NCI-H345 (cell line): ENCODE measurements at places on chromosomes 1 and 21.
A peak's percentile ranks its signal among the peaks of the same experiment; 100 is the strongest.

- DNase-seq, result no peak
Observed at GRCh38 chr1:2018217-2019171, 651 bp upstream of the GABRD start.

GRCh38 chr1:30005972-30006619, 717.3 kb downstream of the MATN1 start:
- DNase-seq, result no peak

- DNase-seq, result no peak
Observed at GRCh38 chr1:184970691-184971161, 3.6 kb downstream of the NIBAN1 start.

- DNase-seq, result no peak
Observed at GRCh38 chr1:201140941-201141260, 13.4 kb downstream of the TMEM9 start.

- no peak for DNase-seq
Observed at GRCh38 chr1:6588128-6588892, 8.5 kb downstream of the ZBTB48 start.

DNA sequence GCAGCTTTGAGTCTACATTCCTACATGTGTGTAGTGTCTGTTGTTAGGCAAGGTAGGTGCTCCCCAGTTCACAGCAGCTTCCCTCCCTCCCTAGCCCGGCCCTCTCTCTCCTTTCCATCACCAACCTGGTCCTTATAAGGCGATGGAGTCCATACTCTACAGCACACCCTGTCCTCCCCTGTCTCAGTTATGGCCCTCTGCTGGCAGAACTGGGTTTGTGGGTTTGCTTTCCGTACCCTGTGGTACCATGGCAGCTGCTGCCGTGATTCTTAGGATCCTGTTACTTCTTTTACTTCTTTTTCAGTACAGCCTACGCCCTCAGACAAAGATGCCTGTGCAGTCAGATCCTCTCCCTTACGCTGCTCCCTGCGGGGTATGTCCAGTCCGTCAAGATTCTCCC, 31.7 kb downstream of the AK5 start:
- DNase-seq, result no peak

- DNase-seq, result no peak
Observed at GRCh38 chr21:35609263-35609662, 451.1 kb downstream of the SETD4 start.

DNA sequence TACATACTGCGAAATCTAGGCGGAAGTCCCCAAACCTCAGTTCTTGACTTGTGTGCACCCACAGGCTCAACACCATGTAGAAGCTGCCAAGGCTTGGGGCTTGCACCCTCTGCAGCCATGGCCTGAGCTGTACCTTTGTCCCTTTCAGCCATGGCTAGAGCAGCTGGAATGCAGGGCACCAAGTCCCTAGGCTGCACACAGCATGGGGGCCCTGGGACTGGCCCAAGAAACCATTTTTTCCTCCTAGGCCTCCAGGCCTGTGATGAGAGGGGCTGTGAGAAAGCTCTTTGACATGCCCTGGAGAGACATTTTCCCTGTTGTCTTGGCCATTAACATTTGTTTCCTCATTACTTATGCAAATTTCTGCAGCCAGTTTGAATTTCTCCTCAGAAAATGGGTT, 1.5 kb upstream of the PRSS38 start:
- DNase-seq, result no peak

DNA sequence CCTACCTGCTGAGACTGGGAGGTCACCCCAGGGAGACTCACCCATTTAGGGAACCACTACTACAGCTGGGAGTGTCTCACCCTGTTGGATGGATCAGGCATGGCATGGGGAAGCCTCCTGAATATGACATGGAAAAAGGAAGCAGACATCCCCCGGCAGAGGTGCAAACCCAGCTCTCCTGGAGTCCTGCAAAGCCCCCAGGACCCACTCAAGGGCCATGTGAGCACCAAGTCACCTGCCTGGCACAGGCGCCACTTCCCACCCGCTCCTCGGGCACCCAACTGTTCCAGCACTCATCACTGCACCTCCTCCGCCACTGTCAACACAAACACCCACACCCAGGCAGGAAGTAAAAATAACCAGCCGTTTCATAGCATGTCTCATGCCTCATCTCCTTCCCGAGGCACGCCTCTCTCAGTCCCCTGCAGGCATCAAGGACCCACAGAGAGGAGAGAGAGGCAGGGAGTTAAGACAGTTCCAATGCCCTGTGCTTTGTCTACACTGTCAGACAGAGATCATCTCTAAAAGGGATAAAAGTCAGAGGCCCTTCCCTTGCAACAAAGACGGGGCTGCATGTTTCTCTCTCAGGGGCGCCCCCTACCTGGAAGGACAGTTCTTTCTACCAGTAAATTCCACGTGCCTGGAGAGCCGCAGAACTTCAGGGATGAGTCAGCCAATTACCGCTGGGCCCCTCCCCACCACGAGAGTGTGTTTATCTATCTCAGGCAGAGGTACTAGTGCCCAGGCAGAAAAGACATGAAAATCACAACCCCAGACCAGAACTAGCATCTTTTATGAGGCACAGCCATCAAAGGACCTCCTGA, 150.1 kb upstream of the SOD1 start:
- peak; percentile 95 for DNase-seq

- peak; percentile 99 for DNase-seq
Observed at GRCh38 chr1:186082235-186082937, 292.7 kb downstream of the TPR start.

DNA sequence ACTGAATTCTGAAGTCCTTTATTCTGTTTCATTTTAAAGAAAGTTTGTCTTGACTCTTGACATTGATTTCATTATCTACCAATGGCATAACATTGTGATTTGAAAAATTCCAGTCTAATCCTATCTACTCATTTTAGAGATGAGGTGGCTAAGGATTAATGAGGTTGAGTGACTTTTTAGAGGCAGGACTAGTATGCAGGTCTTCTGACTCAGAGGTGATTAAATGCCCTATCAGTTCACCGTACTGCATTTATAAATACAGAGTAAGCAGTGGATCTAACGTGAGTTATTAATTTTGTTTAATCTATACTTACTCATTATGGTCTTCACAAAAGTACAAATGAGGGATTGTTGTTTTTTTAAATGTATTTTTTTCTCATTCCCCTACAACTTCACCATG, 277.6 kb downstream of the PTBP2 start:
- DNase-seq, result no peak

GRCh38 chr21:37558676-37559211, 192.2 kb downstream of the DYRK1A start:
- DNase-seq, result no peak

GRCh38 chr1:4060850-4061249, 160.8 kb upstream of the C1orf174 start:
- DNase-seq, result no peak

GRCh38 chr1:163035446-163036249, 33.5 kb upstream of the RGS4 start:
- peak; percentile 16 for DNase-seq

DNA sequence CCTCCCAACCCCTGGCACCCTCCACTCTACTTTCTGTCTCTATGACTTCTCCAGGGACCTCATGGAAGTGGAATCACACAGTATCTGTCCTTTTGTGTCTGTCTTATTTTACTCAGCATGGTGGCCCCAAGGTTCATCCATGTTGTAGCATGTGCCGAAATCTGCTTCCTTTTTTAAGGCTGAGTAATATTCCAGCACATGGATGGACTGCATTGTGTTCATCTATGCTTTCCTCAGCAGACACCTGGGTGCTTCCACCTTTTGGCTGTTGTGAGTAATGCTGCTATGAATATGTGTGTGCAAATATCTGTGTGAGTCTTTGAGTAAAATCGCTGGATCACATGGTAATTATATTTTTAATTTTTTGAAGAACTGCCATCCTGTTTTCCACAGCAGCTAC, 1.6 kb upstream of the PFKL start:
- DNase-seq, result no peak

GRCh38 chr1:4010284-4010683, 110.2 kb upstream of the C1orf174 start:
- no peak for DNase-seq

- DNase-seq, result no peak
Observed at GRCh38 chr1:12040457-12041051, 21.3 kb downstream of the MIIP start.

- DNase-seq, result no peak
Observed at GRCh38 chr21:39033878-39034589, 149.2 kb downstream of the PSMG1 start.

- DNase-seq, result no peak
Observed at GRCh38 chr1:220572416-220572815, 44.5 kb downstream of the MARK1 start.

DNA sequence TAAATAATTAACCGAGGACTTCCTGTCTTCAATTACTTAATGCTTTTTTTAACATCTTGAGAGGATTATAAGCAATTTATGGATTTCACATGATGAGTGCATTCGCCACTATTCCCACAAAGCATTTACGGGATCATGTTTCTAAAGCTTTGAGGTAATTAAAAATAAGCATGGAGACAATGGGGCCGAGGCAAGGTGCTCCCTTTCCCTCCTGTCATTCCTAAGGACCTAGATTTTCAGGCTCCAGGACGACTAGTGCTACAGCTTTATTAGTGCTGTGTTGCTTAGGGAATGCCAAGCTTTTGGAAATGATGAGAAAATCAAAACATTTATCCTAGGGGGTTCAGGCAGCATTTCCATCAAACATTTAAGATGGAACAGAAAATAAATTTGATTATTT, 209.2 kb downstream of the KCTD3 start:
- no peak for DNase-seq

GRCh38 chr1:209924390-209924789, 13.6 kb upstream of the SYT14 start:
- no peak for DNase-seq

DNA sequence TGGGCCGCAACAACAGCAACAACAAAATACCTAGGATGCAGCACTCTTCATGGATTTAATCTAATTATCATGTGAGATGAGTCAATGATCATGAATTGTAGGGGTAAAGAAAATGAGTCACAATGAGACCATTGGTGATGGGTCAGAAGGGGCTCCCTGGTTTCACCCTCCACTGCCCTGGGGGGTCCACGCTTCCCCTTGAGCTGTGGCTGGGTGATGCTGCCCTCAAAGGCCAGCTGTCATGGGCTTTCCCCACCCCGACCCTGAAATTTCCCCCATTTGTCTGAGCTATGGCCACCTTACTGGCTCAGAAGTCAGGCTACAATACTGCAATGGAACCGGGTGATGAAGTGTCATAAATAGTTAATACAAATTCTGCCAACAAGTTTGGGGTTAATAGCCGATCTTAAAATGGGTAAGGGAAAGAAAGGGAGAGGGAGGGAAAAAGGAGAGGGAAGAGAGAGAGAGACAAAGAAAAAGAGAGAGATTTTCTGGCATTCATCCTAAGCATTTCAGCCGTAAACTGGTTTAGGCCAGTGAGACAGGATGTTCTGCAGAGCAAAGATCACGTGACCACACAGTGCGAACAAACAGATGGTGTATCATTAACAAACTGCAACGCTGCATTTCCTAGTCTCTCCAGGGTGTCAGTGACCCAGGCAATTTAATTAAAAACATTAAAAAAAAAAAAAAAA, 143.4 kb upstream of the ERRFI1 start:
- DNase-seq, result peak; percentile 87

GRCh38 chr1:27569088-27569460, 34.9 kb downstream of the AHDC1 start:
- no peak for DNase-seq

DNA sequence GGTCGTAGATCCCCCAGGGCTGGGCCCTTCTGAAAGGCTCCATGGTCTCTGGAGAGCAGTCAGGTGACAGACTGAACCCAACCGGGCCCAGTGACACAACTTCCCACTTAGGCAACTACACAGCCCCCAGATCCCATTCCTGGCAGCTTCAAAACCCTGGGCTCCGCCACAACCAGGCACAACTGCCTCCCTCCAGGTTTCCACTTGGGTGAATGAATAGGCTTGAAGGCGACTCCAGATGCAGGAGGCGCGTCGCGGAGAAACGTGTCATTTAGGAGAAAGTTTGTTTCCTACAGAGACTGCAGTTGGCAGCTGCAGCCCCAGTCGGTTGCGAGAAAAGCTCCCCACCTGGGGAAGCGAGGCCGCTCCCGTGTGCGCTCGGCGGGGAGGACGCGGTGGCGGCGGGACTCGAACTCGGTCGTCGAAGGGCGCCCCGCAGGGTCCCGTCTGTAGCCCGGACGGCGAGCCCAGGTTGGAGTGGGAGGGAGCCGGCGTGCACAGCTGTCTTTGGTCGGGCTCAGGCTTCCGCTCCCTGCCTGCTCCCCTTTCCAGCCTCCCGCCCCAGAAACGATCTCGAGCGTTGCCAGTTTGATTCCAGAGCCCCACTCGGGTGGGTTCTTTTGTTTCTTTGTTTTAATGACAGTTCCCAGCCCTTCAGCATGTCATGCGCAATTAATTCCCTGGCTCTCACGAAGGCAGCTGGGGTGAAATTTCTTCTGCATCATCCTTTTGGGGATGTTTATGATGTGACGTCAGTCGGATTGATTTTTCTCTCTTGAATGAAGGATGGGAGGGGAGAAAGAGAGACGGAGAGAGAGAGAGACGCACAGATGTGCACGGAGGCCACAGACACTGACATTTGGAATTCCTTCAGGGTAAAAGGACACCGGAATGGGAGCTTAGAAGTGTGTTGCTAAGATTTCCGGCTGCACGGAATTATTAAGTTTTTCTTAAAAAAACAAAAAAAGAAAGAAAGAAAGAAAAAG, 862 bp upstream of the SGIP1 start:
- peak; percentile 91 for DNase-seq

DNA sequence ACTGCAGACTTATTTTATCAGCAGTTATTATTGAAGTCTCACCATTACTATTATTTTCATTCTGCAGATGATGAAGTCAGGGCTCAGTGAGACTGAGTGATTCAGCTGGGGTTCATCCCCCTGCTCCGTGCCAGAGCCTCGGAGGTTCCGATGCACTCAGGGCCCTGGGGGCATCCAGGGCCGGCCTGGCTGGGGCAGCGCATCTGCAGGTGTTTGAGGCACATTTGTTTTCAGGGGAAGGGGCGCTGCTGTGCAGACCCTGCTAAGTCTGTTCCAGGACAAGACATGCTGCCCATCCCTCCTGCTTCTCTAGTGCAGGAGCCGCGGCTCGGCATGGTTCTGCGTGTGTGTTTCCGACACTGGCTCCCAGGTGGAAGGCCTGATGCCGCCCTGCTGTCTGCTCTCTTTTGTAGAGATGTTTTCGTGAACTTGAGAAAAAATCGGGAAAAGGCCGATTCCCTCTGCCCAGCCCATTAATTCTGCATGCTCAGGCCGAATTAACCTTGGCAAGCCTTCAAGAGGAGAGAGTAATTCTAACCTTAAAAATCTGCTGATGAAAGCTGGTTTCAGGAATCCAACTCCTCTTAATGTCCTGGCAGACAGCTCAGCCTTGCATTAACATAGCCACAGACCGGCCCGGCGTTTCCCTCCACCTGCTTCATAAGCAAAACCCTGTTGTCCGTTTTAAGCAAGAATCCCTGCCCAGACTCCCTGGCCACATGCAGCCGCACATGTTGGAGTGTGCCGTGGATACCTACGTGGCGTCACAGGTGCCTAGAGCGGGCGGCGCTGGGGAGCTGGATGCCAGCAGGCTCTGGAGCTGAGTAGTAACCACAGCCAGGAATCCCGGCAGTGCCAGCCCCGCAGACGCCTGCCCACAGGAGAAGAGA, 316.0 kb upstream of the VAMP3 start:
- DNase-seq, result no peak
